ENCODE measurements at places on chromosomes 12 and 14.

DNA sequence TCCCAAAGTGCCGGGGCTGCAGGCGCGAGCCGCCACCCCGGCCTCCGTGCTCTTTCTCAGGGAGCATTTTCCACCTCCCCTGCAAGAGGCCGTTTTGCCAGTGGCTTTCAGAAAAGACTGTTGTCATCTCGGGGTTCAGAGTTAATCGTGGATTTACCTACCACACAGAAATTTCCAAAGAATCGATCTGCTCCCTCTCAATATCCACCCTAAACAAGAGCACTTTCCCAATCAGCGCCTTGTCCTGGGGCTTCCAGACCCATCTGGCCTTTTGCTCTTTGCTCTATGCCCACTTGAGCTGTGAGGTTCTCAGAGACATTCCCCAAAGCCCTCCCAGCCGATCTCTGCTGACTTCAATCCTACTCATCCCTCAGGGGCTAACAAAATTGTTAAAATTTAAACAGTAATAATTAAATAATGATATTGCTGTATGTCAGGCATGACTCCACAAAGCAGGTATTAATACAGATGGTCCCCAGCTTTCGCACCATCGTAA, 86.6 kb downstream of the NINJ2 start:
- DNase-seq: no peak

GRCh38 chr12:132286912-132287311, 42.5 kb downstream of the GALNT9 start:
- DNase-seq: no peak

DNA sequence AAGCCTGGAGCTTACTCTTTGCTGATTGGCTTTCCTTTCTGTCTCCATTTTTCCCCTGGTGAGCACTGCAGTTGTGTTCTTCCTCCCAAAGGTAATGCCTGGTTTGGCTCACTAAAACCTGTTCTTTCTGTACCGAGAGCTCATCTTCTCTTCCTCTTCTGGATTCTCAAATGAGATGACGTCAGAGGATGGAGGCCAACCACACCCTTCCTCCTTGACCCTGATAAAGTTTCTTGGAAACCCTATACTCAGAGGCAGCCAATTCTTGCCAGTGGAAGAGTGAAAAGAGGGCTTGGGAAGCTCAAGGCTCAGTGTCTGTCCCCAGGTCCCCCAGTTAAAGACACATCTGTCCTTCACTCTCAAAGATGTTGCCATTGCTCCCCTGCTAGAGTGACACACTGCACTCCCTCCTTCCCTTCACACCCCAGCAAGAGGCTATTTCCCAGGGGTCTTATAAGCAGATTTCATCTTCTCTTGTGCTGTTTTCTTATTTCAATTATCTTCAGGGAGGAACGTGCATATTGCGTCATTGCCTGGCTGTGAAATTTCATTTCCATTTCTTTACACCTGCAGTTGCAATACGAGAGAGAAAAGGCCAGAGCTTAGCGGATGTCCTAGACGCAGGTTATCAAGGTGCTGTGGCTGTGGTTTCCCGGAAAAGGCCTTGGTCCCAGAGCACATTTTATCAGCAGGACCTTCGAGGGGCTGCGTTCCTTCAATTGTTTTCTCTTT, 27.3 kb downstream of the NTF3 start:
- no peak for DNase-seq

DNA sequence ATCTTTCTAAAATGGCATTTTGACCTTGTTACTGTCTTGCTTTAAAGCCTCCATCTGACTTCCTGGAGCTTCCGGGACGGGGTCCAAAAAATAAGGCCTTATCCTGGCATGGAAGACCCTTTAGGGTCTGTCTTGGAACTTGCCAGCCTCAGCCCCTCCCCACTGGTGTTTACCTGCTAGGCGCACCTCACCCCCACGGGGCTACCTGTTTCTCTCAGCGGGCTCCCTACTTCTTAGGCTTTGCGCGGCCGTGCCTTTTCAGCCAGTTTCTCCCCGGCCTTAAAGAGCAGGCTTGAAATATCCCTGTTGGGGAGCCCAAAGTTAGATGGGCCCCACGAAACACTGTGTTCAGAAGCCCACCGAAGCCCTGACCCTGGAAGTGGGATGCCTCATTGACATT, 5.1 kb downstream of the RTL1 start:
- no peak for DNase-seq

GRCh38 chr12:62957233-62957953, 22.4 kb upstream of the PPM1H start:
- peak; percentile 59 for DNase-seq

DNA sequence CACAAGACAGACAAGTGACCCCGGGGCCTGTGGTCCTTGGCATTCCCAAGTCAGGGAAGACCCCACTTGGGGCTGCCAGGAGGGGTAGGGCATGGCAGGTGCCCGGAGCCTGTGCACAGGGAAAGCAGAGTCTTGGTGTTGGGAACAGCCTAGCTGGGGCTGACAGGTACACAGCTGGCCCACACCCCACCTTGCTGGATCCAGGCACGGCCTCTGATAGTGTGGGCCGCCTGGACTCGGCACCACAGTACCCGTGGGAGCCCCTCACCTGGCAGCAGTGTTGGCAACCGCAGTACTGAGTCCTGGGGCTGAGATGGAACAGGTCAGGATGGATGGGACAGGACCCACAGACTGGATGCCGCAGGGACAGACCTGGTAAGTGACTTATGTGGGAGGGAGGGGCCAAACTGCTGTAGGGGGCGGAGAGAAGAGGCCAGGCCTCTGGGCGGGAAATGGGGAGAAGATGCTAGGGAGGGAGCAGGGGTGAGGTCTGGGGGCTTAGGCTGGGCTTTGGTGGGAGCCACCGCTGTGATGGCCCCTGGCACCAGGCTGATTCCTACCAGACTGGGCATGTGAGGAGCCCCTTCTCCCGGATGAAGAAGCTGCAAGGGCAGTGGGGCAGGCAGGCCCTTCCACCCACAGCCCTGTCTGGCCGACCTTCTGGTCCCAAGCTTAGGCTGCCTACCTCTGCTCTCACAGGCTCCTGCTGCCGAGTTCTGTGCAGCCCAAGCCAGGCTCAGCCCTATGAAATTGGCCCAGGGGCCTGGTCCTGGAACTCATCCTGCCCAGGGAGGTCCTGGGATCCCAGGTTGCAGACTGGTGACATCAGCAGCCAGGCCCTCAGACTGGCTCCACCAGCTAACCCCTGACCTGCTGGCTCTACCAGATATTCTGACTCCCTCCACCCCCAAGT, at the start of gene TGM1:
TGM1 (minus strand) TSS at position 357 of the 913 bp plus-strand sequence. CDS start 825 bp downstream, outside the sequence.
- DNase-seq: no peak

DNA sequence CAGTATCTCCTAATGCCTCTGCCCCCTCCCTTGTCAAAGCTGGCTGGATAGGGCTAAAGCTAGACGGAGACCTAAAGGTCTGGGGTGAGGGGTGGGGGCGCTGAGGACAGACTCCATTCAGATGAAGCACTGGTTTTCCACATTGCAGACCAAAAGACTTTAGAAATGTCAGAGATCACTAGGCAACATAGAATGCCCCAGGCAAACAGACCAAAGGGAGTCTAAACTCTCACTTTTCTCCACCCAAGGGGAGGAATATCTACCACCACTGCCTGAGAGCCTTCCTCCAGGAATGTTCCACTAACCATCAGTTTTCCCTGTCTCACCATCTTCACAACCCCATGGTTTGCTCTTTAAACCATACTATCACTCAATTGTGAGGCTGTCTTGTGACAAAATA, 106.9 kb upstream of the KRAS start:
- DNase-seq: no peak

GRCh38 chr14:57831981-57832380, 33.9 kb downstream of the SLC35F4 start:
- DNase-seq: no peak

- no peak for DNase-seq
These were observed 7.9 kb upstream of the ENDOU start for GRCh38 chr12:47733142-47733541.

DNA sequence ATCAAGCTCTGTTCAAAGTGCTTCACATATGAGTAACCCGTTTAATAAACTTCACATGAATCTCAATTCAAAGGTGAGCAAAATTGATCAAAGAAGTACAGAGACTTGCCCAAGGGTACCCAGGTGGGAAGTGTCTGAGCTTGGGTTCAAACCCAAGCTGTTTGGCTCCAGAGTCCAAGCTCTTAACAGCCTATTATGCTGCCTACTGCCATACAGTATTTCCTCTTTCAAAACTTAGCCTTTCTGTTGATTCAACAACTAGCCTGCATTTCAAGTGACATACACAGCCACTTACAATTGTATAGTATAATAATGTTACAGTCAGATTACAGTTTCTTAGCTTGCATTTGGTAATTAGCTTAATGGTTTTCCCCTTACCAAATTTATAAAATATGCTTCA, 29.7 kb downstream of the FRMD6 start:
- no peak for DNase-seq

DNA sequence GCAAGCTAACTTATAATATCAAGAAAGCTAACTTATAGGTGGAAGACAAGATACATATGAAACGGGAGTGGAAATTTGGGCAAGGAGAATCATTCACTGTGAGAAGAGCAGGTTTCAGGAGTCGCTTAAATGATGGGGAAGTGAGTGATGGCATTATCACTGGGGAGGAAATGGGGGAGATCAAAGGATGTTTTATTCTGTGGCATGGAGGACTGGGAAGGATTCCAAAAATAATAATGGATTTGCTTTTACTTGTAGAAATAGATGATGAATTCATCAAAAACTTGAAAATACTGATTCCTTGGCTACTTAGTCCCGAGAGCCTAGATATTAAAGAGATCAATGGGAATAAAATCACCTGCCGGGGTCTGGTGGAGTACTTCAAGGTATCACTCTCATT, 47.8 kb downstream of the SAV1 start:
- no peak for DNase-seq

GRCh38 chr12:95857799-95858198, 953 bp upstream of the SNRPF start:
- DNase-seq: no peak

DNA sequence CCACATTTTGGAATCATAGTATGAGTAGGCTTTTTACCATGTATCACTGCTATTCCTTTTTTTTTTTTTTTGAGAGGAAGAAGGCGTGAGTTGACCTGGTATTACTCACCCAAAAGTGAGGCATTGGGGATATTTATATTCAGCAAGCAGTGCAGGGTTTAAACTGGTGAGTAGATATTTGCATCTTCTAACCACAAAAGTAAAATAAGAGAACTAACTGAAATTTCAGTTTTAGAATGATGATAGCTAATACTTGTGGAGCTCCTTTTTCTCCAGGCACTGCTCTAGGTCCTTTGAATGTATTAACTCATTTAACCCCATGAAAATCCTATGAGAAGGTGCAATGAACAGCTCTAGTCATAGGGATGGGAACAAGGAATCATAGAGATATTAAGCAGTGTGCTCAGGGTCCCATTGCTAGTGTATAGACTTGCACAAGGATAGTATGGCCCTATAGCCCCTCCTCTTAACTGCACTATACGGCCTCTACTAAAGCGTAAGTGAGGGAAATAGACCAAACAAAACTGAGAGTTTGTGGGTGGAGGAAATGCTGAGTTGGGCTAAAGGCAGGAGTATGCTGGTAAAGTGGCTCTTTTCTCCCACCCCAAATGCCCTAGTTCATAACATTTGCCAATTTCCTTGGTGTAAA, 104.3 kb upstream of the MAX start:
- DNase-seq: no peak

DNA sequence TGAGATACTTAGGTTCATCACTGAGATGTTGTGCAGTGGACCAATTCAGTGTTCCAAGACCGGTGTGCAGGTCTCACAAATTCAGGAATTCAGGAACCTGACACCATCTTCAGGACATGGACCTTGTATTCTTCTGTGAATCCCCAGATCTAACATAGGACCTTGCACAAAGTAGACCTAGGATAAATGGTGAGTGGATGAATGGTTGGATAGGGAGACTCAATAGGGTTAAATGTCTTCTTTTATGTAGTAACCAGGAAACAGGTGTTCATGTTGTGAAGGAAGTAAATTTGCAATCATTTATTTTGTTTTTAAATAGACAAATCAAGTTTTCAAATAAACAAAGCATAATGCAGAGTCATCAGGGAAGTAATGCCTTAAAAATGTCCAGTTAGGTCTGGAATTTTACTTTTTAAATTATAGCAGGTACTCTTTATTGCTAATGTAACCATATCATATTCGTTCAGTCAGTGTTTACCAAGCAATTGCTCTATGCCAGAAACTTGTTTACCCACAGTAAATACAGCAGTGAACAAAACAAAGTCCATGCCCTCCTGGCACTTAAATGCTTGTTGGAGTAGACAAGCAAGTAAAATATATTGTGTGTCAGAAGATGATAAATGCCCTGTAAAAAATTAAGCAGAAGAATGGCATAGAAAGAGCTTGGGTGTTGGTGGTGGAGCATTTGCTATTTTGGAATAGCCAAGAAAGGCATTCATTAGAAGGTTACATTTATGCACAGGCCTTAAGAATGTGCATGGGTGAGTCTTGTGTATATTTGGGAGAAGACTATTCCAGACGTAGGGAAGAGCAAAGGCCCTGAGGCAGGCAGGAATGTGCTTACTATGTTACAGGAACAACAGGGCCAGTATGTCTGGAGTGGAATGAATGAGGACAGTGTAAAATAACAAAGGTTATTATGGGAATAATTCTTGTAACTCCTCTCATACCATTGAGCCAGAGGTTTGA, 26.3 kb downstream of the RXYLT1 start:
- DNase-seq: no peak

DNA sequence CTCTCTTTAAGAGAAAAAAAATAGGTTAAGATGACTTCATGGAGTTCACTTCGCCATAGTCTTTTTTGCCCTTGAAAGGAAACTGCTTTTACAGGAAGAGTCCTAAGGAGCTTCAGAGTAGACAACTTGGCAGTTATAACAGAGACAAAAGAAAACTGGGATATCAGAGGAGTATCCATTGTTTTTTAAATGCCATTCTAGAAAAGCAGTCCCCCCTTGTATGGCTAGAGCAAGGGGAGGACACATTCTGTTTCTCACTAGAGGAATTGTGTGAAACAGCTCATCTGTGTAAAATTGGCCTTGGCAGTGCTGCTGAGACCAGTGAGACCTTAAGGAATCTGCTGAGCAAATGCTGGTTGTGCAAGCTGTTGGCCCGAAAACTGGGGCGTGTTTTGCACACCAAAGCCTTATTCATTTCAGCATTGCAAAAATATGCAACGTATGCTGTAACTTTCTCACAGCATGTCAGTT, 128.0 kb downstream of the GPR135 start:
- no peak for DNase-seq
